ENCODE measurements at places on chromosomes 5 and 9. TPM values are rescaled to one million over a fixed set of nuclear protein-coding genes. Genes with fewer than 3 reads are reported as not detected.
A peak's percentile ranks its signal among the peaks of the same experiment; 100 is the strongest.

DNA sequence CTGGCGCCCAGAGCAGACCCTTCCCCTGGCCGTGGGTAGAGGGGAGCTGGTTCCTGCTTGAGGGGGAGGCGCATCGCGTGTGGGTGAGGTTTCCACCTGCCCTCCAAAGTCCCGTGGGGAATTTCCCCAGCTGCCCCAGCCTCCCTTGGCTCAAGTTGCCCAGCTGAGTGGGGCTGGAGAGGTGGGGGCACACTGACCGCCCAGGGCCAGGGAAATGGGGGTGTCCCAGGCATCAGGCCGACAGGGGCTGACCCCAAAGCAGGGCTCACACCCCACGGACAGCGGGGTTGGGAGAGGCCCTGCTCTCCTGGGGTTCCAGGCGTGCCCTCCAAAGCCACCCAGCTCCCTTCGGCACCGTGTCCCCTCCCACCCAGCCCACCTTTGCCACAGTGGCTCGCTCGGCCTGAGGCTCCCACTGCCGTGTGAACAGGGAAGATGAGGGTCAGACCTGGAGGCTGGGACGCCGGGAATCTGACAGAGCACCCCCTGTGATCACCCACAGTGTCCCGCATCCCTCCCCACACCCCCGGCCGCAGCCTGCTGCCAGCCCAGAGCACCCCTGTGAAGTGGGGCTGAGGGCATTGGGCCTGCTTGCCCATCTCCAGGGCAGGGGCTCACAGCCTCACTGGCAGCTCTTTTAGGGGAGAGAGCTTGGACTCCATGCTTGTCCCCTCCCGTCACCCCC is 933 bp upstream of the EGFL7 start:
- no peaks in the 10 kb centered on the region for H3K36me3 ChIP-seq
- H3K27ac ChIP-seq: peak overlapping the region; percentile 82
- H3K4me3 ChIP-seq: no peak overlapping the region

DNA sequence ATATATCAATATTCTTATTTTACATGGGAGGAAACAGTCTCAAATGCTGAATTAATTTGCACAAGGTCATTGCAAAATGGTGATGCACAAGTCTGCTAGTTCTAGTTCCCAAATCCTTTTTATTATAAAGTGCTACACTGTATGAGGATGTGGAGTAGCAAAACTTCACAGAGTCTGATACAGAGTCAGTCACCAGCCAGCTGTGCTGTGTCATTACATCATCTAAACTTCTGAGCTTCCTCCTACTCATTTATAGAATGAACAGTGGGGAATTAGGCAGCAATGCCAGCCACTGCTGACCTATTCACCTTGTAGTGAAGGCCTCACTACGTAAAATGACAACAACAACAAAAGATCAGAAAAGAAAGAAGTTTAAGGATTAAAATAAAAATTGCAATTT is 357.8 kb downstream of the TMEM167A start:
- H3K36me3 ChIP-seq: no peaks in the 10 kb centered on the region
- no peak overlapping the region for H3K4me3 ChIP-seq
- DNase-seq: no peak
- no peaks in the 10 kb centered on the region for H3K27me3 ChIP-seq

DNA sequence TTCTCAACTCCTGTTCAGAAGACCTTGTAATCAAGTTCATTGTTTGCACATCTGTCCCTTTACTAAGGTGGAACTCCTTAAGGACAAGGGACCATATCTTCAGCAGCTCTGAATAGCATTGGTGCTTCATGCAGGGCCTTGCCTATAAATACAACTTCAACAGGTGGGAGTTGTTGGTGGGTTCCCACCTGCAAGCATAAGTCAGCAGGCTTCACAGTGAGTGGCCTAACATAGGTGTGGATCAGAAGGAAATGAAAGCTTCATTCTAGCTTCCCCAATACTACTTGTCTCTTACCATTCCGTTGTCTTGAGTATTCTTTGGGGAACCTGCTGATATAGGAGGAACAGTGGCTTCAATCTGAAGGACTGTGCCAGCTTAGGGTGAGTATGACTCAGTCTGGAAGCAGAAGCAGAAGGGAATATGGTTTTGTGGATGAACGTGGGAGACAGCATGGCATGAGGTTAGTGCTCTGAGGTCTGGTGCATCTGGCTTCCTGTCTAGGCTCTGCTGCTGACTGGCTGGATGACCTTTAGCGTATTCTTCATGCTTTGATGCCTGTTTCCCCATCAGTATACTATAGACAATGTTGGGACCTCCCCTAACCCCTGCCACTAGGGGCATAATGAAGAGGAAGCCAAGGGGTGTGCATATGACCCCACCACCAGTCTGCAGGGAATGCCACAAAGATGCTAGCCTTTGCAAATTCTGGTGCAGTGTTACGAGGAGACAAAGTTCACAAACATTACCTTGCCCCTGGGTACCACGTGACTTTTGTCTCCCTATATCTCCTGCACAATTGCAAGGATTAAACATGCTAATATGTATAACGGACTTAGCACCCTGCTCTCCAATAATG is 192.3 kb downstream of the PALM2AKAP2 start:
- H3K36me3 ChIP-seq: no peaks in the 10 kb centered on the region
- H3K27ac ChIP-seq: no peak overlapping the region
- no peaks in the 10 kb centered on the region for H3K27me3 ChIP-seq
- H3K4me3 ChIP-seq: no peak overlapping the region
- no peak for DNase-seq

DNA sequence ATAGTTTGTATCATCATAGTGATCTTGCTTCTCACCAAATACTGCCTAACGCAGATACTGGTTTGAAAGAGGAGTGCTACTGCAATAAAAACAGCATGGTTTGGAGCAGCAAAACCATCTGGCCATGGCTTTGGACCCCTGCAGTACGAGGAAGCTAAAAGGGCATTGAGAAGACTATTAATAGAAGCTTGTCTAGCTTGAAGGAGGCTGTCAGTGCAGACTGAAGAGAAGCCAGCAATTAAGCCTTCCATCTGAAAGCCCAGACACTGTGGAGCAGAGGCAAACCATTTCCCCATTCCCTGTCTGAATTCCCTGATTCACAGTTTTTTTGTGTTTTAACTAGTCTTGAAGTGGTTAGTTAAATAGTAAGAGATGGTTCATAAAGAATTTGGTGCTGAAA is 281.6 kb downstream of the PTPRD start:
- H3K36me3 ChIP-seq: no peaks in the 10 kb centered on the region
- DNase-seq: no peak
- H3K27me3 ChIP-seq: no peaks in the 10 kb centered on the region
- H3K4me3 ChIP-seq: no peak overlapping the region

DNA sequence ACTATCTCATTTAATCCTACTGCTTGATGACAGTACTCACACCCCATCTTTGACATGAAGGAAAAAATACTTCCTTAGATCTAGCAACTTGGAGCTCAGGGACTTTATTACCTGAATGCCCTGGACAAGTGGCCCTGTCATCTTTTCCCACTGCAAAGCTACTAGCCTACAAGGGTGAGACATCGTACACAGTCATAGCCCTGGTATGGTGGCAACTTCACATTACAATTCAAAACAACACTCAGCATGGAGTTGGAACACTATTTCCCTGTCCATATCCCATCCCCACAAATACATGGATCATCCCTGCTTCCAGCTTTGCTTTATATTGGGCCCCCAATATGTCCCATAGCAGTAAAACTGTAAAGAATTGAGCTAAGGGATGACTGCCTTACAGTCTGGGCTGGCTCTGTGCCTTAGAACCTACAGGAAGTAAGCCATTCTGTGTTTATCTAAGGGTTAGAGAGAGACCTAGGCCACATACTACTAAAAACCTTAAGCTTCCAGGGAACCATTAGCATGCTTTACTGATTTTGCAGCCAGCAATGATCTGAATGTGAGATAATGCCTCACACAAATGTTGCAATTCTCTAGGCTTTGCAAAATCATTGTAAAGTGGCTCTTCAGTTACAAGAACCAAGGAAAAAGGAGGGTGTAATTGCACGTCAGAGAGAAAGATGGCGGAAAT is 55.9 kb downstream of the OTULIN start:
- peaks cover 9% of the 10 kb centered on the region for H3K4me1 ChIP-seq
- no peak overlapping the region for H3K27ac ChIP-seq
- H3K36me3 ChIP-seq: peaks cover 4% of the 10 kb centered on the region
- H3K4me3 ChIP-seq: no peak overlapping the region
- no peak for DNase-seq

DNA sequence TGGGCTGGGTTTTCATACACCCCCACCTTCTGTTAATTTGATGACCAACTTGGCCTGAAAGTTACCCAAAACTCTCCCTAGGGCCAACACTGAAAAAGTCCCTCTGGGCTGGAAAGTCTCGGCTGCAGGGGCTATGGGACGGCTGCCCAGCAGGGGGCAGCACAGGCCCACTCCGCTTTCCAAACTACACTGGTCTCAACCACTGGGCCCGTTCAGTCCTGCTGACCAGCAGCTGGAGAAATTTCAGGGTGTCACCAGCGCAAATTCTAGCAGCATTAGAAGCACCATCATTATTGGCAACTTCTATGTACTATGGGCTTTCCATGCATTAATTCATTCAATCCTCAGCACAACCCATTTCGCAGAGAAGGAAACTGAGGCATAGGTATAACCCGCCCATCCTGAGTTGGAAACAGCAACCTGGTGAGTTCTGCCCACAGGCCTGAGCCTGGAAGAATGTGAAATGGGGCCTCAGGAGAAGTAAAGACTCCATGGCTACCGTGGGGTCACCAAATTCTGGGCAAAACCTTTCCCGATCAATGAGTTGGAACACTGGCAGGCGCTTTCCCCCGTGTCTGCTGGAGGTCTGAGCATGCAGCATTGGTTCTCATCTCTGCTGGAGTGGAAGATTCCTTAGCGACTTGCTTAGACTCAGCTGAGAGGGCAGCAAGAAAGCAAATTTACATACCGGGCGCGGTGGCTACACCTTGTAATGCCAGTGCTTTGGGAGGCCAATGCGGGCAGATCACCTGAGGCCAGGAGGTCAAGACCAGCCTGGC is 9.7 kb downstream of the ORM2 start:
- H3K36me3 ChIP-seq: peaks cover 5% of the 10 kb centered on the region
- H3K27me3 ChIP-seq: no peaks in the 10 kb centered on the region

GRCh38 chr9:84940294-84940693 is 270.8 kb downstream of the NTRK2 start:
- no peaks in the 10 kb centered on the region for H3K36me3 ChIP-seq
- H3K27ac ChIP-seq: no peak overlapping the region
- H3K4me3 ChIP-seq: no peak overlapping the region
- H3K4me1 ChIP-seq: no peaks in the 10 kb centered on the region
- H3K27me3 ChIP-seq: no peaks in the 10 kb centered on the region

DNA sequence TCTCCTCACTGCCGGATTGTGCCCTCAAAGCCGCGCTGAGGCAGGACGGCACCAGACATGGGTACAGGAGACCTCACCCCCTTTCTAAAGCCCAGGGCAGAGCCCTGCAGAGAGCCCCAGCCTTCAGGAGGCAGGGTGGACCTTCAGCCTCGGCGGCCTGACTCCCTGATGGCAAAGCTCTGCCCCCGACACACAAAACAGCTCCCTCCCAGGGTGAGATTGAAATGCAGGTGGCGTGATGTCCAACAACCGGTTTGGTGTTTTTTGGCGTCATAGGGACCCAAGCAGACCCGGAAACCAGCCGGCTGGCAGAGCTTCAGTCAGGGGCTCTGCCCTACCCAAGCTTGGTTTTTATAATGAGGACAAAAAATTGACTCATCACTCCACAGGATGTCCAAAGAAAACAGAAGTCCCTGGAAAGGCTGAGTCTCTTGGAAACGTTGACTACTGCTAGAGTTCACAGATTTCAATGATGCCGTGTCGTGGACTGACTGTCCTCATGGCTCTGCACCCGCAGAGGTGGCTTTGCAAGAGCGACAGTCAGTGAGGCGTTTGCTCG is 275.2 kb upstream of the IRX1 start:
- no peaks in the 10 kb centered on the region for H3K36me3 ChIP-seq
- DNase-seq: no peak
- H3K27me3 ChIP-seq: no peaks in the 10 kb centered on the region
- no peak overlapping the region for H3K27ac ChIP-seq
- H3K4me3 ChIP-seq: no peak overlapping the region
- H3K4me1 ChIP-seq: no peaks in the 10 kb centered on the region

GRCh38 chr5:31757806-31758205 is 118.9 kb downstream of the PDZD2 start:
- H3K4me3 ChIP-seq: no peak overlapping the region
- H3K27me3 ChIP-seq: no peaks in the 10 kb centered on the region
- no peaks in the 10 kb centered on the region for H3K4me1 ChIP-seq
- H3K27ac ChIP-seq: no peak overlapping the region

- H3K27me3 ChIP-seq: no peaks in the 10 kb centered on the region
- H3K27ac ChIP-seq: no peak overlapping the region
- H3K4me1 ChIP-seq: no peaks in the 10 kb centered on the region
- no peaks in the 10 kb centered on the region for H3K36me3 ChIP-seq
- no peak overlapping the region for H3K4me3 ChIP-seq
Observed at GRCh38 chr5:74468421-74468820, 172.1 kb downstream of the ENC1 start.

DNA sequence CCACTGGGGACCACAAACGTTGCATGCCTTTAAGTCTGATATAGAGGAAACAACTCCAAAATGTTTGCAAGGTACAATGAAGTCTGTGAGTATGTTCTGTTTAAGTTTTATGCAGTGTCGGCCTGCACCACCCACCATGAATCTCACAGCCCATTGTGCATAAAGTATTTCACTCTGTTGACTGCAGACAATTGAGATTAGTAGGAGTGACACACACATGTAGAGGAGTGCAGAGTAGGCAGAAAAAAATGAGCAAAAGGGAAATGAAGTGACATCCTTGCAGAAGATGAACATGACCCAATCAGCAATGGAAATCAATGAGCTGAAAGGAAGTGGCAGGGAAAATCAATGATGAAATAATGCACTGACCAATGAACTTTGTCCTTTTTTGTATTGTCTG is 315.6 kb upstream of the PTPRD start:
- H3K4me1 ChIP-seq: no peaks in the 10 kb centered on the region
- no peak overlapping the region for H3K27ac ChIP-seq
- H3K36me3 ChIP-seq: no peaks in the 10 kb centered on the region

- no peak overlapping the region for H3K4me3 ChIP-seq
- no peaks in the 10 kb centered on the region for H3K4me1 ChIP-seq
- H3K36me3 ChIP-seq: no peaks in the 10 kb centered on the region
- H3K27ac ChIP-seq: no peak overlapping the region
- no peaks in the 10 kb centered on the region for H3K27me3 ChIP-seq
- DNase-seq: no peak
Observed at GRCh38 chr5:122151640-122152039, 22.3 kb downstream of the ZNF474 start.

- no peaks in the 10 kb centered on the region for H3K27me3 ChIP-seq
- H3K27ac ChIP-seq: no peak overlapping the region
- H3K36me3 ChIP-seq: no peaks in the 10 kb centered on the region
- DNase-seq: no peak
- no peak overlapping the region for H3K4me3 ChIP-seq
- no peaks in the 10 kb centered on the region for H3K4me1 ChIP-seq
Observed at GRCh38 chr9:112158656-112159367, 16.3 kb downstream of the SUSD1 start.

- H3K27me3 ChIP-seq: no peaks in the 10 kb centered on the region
- DNase-seq: no peak
- H3K4me3 ChIP-seq: no peak overlapping the region
- H3K27ac ChIP-seq: no peak overlapping the region
- no peaks in the 10 kb centered on the region for H3K36me3 ChIP-seq
- H3K4me1 ChIP-seq: peaks cover 21% of the 10 kb centered on the region
Observed at GRCh38 chr9:69191231-69191630, 17.2 kb downstream of the TJP2 start.

- no peak for DNase-seq
- H3K27me3 ChIP-seq: no peaks in the 10 kb centered on the region
- H3K4me3 ChIP-seq: no peak overlapping the region
- H3K27ac ChIP-seq: no peak overlapping the region
- no peaks in the 10 kb centered on the region for H3K4me1 ChIP-seq
- H3K36me3 ChIP-seq: no peaks in the 10 kb centered on the region
Observed at GRCh38 chr5:178514851-178515418, 75.3 kb downstream of the COL23A1 start.

The CETN3 gene
- 19.8 TPM for total RNA-seq

The IFNB1 gene
- not detected for total RNA-seq

The IQGAP2 gene
- 23.2 TPM for total RNA-seq

The MGAT1 gene
- total RNA-seq: 132 TPM

The FPGS gene
- 77.2 TPM for total RNA-seq

The DRD1 gene
- 0.25 TPM for total RNA-seq

The ZNF658 gene
- 7.1 TPM for total RNA-seq

All from kidney (tissue), 22 donors.